D341Med (cell line): ENCODE measurements at places on chromosomes 16 and 17.
A peak's percentile ranks its signal among the peaks of the same experiment; 100 is the strongest.

GRCh38 chr17:44397479-44398440, 8.3 kb upstream of the ITGA2B start:
- DNase-seq = no peak

DNA sequence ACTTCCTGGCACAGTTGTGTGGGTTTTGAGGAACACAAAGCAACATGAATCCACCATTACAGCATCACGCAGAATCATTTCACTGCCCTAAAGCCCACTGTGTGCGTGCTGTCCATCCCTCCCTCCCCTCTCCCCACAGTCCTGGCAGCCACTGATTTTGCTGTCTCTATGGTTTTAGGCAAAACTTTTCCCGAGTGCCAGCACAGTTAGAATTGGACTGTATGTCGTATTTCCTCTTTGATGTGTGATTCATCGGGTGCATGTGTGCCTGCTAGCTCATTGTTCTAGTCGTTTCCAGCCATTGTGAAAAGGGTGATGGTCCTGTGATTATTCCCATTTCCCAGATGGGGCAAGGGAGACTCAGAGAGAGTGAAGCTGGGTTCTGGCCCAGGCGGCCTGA, 12.7 kb downstream of the KLHL36 start:
- DNase-seq = no peak

- no peak for DNase-seq
These were observed 91.3 kb downstream of the METRNL start for GRCh38 chr17:83170571-83171260.

DNA sequence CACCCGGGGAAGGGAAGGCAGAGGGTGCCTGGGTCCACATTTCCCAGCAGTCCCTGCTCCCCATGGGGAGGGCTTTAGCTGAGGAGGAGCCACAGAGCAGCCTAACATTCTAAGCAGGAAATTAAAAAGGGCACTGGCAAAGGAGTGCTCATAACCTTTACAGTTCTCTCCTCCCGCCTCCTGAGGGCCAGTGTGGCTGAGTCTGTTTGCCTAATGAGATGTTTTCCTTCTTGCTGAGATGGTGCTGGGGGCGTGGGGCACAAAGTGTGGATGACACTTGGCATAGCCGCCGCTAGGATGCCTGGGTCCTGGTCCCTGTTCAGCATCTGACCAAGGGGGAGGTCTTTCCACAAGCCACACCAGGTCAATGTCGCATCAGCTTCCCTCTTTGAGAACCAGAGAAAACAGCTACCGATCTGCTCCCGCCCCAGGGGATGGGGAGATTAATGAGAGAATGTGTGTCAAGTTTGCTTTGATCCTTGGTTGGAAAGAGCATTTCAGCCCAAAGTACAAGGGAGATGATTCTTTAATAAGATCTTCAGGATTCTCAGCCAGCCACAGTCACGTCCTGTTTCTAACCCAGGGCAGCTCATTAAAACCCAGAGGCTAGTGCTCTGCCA, 5.8 kb downstream of the KIF18B start:
- DNase-seq = peak; percentile 44

DNA sequence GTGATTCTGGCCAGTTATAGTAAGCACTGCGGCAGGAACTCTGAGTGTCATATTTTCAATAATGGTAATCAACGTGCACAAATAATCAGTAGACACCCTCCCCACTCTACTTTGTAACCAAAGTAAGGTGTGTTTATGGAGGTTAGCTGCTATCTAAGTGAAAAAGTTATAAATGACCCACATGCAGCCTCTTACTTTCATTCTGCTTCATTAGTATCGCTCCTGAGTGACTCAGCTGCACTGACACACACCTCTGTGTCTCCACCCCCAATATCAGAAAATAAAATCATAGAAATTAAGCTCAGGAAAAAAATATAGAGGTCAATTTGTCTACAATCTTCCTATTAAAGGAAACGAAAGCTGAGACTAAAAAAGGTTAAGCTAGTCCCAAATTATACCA, 64.1 kb upstream of the TRAP1 start:
- DNase-seq = no peak

GRCh38 chr17:21463779-21464407, 87.7 kb downstream of the KCNJ12 start:
- DNase-seq = no peak

DNA sequence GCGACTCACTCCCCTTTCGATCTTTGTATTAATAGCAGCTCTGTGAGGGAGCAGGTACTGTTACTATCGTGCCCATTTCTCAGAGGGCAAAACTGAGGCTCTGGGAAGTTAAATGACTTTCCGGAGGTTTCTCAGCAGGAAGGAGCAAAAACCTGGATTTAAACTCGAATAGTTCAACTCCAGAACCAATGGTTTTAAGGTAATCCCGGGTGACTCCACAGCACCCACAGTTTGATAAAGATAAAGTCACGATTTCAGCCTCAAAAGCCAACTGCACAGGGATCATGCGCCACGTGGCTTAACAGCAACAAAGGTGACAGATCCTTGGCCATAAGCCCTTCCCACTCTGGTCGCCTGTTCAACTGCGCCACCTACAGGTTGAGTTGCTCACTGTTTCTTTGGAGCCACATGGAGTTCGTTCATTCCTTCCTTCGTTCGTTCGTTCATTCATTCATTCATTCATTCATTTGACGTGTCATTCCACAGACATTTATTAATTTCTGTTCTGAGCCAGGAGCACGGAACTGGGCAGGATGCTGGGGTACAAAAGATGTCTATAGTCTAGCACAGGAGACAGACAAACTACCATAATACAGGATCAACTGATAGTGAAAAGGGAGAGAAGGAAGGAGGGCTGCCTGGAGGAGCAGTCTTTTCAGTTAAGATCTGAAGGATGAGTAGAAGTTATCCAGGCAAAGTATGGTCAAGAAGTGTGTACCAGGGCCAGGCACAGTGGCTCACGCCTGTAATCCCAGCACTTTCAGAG, 134.8 kb downstream of the HS3ST2 start:
- peak; percentile 80 for DNase-seq

- DNase-seq = no peak
These were observed 386 bp downstream of the CIAO3 start for GRCh38 chr16:740459-740763.

DNA sequence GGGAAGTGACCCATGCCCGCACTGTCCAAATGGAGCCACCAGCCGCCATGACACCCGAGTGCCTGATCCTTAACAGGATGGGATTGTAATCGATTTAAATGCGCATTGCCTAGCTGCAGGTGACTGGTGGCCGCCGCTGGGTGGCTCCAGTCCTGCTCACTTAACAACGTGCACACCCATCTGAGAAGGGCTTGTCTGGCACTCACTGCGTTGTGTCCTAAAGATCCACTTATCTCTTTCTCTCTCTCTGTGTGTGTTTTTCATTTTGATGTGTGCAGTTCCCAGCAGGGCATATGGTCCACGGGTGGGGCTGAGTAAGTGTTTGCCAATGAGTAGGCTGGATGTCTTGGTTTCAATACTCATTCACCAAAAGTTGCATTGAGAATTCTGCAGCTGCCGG, 80.6 kb downstream of the IRF8 start:
- DNase-seq = no peak

DNA sequence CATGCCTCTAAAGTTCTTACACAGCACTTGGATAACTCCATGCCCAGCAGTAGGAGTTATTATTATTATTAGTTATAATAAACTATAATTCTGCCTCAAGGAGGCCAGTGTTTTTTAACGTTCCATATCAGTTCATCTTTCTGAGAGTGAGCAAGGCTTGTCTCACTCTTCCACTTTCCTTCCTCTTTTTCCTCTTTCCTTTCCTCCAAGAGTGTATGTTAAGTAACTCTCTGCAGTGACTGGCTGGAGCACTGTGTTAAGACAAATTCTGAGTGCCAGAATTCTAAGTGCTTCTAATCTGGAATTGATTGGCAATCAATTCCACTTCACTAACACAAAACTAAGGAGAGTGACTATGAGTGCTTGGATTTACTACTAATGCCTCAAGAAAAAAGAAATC, 16.4 kb downstream of the CLEC19A start:
- DNase-seq = no peak

GRCh38 chr17:56593086-56593645, 333 bp upstream of the NOG start:
- DNase-seq = peak; percentile 85

- DNase-seq = peak; percentile 96
These were observed at the start of gene TAF1C for GRCh38 chr16:84186685-84187437. Gene TAF1C, minus strand, starts transcription at chr16:84187057. Its CDS starts 2,069 bp downstream, at chr16:84184988.

DNA sequence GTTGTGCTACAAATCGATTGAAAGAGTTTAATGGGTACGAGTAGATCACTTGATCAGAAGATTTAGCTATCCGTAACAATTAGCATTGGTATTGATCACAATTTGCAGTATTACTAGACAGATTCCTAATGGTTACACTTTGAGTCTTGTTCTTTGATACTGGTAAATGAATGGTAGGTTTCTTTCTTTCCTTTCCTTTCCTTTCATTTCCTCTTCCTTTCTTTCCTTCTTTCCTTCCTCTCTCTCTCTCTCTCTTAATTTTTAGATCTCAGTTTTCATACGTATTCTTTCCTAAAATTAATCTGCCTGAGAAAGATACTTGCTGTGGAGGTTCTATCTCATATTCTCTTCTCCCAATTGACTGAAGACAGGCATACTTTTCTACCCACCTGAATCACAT, 17.9 kb downstream of the CPD start:
- no peak for DNase-seq

GRCh38 chr17:34141590-34141989, 113.5 kb upstream of the CCL2 start:
- DNase-seq = no peak

GRCh38 chr17:19333132-19333440, 29.4 kb downstream of the B9D1 start:
- no peak for DNase-seq

DNA sequence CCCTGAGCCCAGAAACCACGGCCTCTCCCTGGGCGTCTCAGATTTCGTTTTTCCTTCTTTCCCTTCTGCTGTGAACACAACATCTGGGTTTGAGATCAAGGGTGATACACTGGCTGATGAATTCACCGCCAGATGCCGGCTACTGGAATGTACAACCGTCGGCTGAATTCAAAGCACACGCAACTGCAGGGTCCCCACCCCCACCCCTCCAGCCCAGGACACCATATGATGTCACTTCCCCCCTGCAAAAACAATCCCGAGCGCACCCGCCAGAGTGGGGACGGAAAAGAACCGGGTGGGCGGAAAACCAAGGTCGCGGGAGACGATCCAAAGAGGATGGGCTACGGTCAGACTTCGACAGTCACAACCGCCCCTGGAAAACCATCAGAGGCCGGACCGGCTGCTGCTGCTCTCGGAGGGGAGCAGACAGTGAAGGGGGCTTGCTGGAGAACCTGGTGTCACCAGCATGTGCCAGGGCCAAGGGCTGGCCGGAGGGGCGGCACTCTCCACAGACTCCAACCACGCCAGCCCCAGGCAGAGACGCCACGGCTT, 23.3 kb downstream of the CEP295NL start:
- no peak for DNase-seq

DNA sequence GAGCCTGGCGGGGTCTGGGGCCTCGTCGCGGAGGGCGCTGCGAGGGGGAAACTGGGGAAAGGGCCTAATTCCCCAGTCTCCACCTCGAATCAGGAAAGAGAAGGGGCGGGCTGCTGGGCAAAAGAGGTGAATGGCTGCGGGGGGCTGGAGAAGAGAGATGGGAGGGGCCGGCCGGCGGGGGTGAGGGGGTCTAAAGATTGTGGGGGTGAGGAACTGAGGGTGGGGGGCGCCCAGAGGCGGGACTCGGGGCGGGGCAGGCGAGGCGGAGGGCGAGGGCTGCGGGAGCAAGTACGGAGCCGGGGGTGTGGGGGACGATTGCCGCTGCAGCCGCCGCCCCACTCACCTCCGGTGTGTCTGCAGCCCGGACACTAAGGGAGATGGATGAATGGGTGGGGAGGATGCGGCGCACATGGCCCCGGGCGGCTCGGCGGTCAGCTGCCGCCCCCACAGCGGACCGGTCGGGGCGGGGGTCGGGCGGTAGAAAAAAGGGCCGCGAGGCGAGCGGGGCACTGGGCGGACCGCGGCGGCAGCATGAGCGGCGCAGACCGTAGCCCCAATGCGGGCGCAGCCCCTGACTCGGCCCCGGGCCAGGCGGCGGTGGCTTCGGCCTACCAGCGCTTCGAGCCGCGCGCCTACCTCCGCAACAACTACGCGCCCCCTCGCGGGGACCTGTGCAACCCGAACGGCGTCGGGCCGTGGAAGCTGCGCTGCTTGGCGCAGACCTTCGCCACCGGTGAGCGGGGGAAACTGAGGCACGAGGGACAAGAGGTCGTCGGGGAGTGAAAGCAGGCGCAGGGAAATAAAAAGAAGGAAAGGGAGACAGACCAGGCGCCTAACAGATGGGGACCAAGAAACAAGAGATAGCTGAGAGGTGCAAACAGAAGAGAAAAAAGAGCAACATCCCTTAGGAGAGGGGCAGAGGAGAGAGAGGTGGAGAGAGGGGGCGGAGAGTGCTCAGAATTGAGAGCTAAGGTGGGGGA, at the start of gene PNMT:
Gene PNMT, plus strand, starts transcription at position 509 of the 980 bp plus-strand sequence. Its CDS starts 23 bp downstream, at position 532.
- peak; percentile 94 for DNase-seq

DNA sequence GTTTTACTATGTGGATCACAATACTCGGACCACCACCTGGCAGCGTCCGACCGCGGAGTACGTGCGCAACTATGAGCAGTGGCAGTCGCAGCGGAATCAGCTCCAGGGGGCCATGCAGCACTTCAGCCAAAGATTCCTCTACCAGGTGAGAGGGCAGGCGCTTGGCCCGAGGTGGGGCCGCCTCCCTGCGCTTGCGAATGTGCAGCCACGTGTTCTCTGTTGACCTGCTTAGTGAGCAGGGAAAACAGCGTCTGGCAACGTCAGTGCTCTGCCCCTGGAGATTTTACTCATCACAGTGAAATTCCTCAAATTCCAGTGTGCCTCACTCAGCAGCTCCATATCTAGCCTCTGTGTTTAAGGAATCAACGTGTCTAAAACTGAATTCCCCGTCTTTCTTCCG, 33.4 kb upstream of the CLEC18A start:
- DNase-seq = no peak

DNA sequence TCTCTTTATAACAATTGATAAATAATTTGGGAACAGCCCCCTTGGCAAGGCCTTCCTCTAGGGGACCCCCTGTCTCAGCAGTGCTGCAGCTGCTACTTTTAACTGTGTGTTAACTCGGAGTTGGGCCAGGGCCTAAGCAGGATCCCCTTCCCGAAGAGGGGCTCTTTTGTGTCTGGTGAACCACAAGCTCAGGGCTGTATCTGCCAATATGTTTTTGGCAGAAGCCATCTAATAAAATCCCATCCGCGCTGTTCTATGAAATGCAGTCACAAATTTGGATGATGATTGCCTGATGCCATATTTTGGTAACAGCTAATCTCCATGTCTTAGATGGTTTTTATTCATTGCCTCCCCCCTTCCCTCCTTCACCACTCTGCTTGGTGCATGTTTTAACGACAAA, 267.7 kb downstream of the FTO start:
- no peak for DNase-seq

- DNase-seq = no peak
These were observed 1403.8 kb upstream of the GOT2 start for GRCh38 chr16:60137891-60138290.

GRCh38 chr17:29800457-29800856, 129.6 kb downstream of the SSH2 start:
- no peak for DNase-seq

GRCh38 chr16:52544703-52545102, 2.2 kb downstream of the TOX3 start:
- DNase-seq = no peak
